ENCODE measurements at places on chromosomes 13 and 19.

GRCh38 chr19:17322854-17323253 lies 11.8 kb downstream of the ANO8 start:
- DNase-seq = no peak

DNA sequence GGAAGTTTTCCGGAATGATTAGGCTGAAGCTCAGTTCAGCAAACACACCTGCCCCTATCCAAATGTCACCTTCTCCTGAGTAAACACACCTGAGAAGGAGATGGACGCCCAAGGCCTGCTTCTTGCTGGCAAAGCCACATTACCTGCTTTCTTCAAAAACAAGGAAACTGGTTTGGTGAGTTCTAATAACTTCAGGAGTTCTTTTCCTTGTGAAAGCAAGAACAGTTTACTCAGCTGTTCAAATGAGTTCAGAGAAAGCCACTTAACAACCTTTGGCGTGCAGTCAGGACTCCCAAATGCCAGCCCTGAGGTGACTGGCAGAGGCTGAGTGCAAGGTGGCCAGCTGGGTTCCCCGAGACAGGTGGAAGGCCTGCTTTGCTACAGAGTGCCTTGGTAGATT lies 160.5 kb downstream of the STK24 start:
- DNase-seq = no peak

DNA sequence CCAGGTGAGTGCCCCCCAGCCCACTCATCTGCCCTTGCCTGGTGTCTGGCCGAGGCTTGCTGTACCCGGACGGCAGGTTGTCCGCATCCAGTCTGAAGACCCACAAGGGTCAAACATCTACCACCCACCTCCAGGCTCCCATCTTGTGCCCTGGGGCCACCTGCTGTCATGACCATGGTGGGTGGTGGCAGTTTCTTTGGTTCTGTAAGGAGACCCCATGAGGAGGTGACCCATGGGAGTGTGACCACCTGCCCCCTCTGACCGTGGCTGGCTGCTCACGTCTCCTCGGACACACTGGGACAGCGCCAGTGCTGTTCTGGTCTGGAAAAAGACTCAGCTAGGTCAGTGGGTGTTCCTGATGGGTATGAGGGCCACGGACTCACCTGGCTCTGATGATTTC lies 93.9 kb downstream of the TEX29 start:
- no peak for DNase-seq

DNA sequence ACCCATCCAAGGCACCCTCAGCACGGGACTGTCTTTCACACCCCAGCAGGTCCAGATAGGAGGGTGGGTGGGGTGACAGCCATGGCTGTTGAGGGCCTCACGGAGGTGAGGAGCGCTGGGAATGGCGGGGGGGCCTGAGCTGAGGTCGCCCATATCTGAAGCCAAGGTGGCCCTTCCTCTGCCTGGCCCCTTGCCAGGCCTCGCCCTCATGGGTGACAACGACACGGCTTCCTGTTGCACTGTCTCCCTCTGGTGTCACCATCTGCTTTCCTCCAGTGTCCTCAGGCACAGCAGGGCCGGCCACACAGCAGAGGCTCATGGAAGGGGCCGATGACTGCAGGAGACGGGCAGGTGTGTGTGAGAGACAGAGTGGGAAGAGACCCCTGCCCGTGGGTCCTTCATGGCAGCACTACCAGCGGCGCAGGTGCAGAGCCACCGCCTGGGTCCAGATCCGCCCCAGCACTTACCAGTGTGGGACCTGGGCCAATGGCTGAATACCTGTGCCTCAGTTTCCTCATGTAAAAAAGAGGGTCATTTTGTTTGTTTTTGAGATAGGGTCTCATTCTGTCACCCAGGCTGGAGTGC lies 8.1 kb upstream of the NKPD1 start:
- no peak for DNase-seq

DNA sequence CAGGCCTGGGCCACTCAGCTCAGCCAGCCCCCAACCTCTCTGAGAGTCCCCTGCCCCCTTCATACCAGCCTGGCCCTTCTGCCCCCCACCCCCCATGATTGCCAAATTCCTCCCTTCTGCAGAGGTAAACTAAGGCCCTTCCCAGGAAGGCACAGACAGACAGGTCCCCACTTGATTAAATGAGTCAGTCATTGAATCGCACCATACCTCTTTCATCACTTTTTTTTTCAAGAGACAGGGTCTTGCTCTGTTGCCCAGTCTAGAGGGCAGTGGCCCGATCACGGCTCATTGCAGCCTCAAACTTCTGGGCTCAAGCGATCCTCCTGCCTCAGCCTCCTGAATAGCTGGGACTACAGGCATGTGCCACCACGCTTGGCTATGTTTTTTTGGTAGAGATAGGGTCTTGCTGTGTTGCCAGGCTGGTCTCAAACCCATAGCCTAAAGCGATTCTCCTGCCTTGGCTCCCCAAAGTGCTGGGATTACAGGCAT lies 6.0 kb downstream of the PODNL1 start:
- DNase-seq = no peak

- no peak for DNase-seq
Measured at GRCh38 chr19:16529466-16530144, 12.6 kb downstream of the CHERP start.

GRCh38 chr13:24267801-24268200 lies 41.6 kb upstream of the C1QTNF9 start:
- DNase-seq = no peak

- no peak for DNase-seq
Measured at GRCh38 chr19:45505151-45505995, 1.9 kb upstream of the VASP start.

GRCh38 chr19:18128044-18128443 lies 24.9 kb upstream of the PIK3R2 start:
- DNase-seq = no peak

DNA sequence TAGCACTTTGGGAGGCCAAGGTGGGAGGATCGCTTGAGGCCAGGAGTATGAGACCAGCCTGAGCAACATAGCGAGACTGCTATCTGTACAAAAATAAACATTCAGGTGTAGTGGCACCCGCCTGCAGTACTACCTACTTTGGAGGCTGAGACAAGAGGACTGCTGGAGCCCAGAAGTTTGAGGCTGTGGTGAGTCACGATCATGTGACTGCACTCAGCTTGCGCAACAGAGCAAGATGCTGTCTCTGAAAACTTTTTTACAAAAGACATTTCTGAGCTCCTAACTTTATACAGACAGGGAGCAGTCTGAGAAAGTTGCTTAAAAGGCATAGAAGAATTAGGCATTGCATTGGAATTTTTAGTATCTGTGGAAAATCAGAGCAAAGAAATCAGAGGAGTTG lies 10.4 kb upstream of the TBC1D4 start:
- DNase-seq = no peak

DNA sequence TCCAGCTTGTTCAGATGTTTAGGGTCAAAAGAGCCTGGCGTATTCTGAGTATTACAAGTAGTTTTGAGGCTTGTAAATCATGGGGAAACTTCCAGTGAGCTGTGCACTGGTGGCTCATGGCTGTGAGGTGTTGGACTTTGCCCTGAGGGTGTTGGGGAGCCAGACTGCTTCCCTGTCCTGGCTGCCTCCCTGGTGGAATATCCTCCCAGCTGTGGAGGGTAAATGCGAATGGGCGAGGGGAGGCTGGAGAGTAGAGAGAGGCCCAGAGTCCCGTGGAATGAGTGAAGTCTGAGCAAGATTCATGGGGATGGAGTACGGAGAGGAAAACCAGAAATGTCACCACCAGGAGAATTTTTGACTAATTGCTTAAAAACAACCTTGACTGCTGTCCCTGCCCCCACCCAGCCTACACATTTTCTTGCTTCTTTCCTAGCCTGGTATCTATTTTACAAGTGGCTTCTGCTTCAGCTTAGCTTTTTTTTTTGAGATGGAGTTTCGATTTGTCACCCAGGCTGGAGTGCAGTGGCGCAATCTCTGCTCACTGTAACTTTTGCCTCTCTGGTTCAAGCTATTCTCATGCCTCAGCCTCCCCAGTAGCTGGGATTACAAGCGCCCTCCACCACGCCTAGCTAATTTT lies 3.7 kb downstream of the SNRPA start:
- DNase-seq = no peak

DNA sequence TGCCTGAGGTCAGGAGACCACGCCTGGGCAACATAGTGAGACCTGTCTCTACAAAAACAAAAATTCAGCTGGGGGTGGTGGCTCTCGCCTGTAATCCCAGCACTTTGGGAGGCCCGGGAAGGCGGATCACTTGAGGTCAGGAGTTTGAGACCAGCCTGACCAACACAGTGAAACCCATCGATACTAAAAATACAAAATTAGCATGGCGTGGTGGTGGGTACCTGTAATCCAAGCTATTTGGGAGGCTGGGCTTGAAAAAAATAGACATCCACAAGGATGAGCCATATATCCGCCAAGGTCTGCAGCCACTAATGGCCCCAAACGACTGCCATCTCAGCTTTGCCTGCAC lies 3.1 kb downstream of the RPS16 start:
- no peak for DNase-seq

DNA sequence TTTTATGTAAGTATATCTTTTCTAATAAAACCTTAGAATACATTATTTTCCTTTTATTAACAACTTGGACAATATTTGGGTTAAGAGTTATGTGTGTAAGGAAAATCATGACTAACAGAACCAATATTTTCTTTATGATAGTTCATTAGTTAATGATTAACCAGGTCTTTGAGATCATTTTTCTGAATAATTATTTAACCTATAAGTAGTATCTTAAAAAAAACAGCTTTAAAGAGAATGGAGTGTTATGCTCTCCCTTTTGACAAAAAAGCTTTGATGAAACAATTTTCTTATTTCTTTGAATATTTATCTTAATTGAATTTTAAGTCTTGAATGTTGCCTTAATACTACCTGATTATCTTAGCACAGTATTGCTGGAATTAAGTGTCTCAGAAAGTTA lies 3.8 kb downstream of the SLAIN1 start:
- no peak for DNase-seq
